ENCODE measurements at places on chromosomes 1 and 21. TPM values are rescaled to one million over a fixed set of nuclear protein-coding genes. Genes with fewer than 3 reads are reported as not detected.

Gene PTGS2
- 13.4 TPM for total RNA-seq

Gene SH3D21
- 3.2 TPM for total RNA-seq

Gene SPRR3
- total RNA-seq, result 51.4 TPM

Gene PHACTR4
- 4.6 TPM for total RNA-seq

Gene HTR1D
- not detected for total RNA-seq

Gene HHAT
- 7.7 TPM for total RNA-seq

Gene TMEM200B
- 2.9 TPM for total RNA-seq

Gene CBR3
- 1.7 TPM for total RNA-seq

Gene TAS1R1
- not detected for total RNA-seq

Gene NAV1
- total RNA-seq, result 7.0 TPM

Gene ECM1
- total RNA-seq, result 13.9 TPM

Gene ROR1
- total RNA-seq, result 3.6 TPM

Gene HAPLN2
- not detected for total RNA-seq

Gene TTC22
- 16.8 TPM for total RNA-seq

Gene PLCH2
- 107 TPM for total RNA-seq

Gene OVAAL
- not detected for total RNA-seq

Gene DAB1
- not detected for total RNA-seq

Gene TFF2
- total RNA-seq, result not detected

Gene SMIM34
- total RNA-seq, result not detected

Gene LEFTY2
- total RNA-seq, result not detected

Gene LEMD1
- 10.4 TPM for total RNA-seq

Gene CCDC17
- total RNA-seq, result 0.64 TPM
